ENCODE measurements at places on chromosomes 3 and 15.

DNA sequence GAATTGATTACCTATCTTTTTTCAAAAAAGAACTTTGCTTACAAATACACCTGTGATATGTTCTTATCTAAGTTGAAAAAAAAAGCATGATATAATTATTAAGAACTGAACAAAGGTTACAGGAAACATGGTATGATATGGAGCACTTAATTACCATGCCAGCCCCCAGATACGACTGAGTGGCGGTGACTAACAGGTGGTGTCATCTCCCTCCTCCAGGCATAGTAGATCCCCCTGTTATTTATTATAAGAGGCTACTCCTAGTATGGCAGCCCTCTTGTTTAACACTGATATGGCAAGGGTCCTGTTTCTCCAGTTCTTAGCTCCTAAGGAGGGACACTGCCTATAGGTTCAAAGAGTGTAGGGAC lies 31.0 kb upstream of the TM4SF4 start:
- no peak for DNase-seq

DNA sequence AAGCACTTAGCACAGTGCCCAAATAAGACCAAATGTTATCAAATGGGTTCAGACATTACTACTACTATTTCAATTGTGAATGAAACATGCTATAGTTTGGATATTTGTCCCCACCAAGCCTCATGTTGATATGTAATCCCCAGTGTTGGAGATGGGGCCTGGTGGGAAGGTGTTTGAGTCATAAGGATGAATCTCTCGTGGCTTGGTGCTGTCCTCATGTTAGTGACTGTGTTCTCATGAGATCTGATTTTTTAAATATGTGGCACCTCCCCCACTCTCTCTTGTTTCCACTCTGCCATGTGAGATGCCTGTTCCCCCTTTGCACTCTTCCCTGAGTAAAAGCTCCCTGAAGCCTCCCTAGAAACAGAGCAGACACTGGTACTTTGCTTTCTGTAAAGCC lies 148.7 kb upstream of the TGFBR2 start:
- DNase-seq = no peak

DNA sequence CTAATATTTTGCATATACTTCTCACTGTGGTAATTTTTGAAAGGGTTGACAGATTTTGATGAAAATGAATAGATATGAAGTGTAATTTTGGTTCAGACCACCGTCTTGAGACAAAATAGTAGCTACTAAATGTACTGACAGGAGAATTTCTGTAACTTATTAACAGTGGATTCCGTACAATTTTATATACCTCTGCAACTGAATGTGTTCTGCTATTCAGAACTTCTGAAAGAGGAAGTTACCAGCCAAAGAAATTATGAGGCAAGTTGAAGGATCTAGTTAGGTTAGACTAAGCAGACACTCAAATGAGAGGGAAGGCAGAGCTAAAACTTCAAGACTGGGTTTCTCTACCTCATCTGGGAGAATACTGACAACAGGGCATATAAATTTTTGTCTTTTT lies 29.4 kb downstream of the GAP43 start:
- no peak for DNase-seq

DNA sequence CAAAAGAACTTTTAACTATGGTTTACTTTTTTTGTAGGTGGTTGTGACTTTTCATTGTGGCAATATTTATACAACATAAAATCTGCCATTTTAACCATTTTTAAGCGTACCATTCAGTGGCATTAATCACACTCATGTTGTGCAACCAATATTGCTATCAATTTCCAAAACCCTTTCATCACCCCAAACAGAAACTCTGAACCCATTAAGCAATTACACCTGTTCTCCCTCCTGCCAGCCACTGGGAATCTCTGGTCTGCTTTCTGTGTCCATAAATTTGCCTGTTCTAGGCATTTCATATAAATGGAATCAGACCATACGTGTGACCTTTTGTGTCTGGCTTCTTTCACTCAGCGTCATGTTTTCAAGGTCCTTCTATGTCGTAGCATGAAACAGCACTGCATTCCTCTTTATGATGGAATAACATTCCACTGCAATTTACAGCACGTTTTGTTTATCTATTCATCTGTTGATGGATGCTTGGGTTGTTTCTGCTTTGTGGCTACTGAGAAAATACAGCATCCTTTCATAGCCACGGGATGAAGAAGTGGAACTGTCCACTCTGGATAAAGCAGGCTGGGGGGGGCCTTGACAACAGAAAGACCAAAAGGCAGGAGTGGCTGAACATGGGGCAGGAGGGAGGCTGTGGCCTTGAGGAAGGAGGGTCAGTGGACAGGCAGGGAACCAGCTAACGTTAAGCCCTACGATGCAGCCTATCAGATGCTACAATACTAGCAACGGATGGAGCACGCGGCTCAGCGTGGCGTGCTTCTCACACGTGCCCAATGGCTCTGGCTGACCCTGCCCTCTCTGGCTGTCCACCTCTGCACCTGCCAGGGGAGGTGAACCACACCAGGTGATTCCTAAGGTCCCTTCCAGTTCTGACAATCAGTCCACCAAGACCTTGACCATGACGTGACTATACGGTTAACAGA lies 110.9 kb downstream of the SEC22A start:
- no peak for DNase-seq

DNA sequence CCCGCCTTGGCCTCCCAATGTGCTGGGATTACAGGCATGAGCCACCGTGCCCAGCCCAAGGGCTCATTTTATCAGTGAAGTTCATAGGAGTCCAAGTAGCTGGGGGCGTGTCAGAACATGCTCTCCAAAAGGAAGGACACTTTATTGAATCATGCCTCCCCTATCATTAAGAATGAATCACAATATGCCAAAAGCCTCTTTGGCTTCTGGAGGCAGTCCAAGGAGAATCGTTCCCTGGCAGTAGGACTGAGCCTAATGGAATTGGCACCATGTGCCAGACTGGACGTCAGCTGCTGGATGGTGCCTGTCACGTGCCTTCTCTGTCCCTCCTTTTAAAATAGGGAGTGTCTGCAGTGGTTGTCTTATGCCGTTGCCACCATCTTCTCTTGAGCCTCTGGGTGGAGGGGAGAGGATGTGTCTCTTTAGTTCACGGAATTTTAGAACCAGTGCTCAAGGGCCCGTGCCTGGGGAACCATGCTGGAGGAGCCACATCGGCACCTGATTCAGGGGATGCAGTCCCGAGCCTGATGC lies 234.7 kb upstream of the LYSMD4 start:
- no peak for DNase-seq

DNA sequence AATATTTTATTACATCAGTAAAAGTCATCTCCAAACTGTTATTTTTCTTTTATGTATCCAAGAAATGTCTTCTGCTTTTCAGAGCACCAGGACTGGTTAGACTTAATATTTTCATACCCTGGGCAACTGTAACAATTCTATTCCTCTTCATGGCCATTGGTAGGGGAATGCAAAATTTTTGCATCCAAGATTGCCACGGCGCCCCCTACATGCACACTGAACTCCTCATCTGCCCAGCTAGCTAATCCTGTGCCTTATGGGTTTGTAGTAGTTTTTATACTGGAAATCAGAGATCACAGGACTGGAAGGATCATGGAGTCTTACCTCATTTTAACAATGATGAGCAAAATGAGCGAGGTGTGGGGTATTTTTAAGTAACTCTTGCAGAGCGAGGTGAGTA lies 74.2 kb downstream of the CRTC3 start:
- no peak for DNase-seq

DNA sequence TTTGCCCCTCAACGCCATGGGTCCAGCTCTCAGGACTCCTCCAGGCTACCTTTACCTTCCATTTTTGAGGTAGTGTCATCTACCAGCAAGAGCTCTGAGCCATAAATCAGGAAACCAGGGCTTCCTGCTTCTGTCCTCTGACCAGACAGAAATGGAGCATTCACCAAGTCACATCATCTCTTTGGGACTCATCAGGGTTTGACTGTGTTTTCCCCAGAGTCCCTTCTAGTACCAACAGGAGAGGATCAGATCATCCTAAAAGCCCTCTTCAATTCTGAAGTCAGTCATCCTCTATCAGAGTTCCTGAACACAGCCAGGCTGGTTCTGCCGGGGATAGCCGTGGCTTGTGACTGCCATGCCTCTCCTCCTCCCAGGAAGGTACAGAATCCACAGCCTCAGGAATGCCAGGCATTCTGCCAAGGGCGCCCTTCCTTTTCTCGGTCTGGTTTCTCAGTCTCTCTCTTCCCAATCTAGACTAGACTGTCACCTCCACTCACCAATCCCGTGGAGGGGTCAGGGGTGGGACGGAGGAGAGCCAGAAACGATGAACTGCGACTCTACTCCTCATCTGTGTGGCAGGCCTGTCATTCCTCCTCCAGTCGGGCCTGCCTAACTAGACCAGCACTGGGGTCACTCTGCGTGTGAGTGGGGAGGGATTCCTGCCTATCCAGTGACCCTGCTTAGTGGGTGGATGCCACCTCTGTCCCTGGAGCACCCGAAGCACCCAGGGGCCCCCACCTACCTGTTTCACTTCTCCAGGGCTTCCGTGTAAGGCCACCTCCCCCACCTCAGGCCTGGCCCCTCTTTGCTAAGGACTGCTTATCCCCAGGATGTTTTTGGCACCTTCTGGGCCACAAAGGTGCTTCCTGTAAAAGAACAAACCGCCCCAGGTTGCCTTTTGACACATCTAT lies 30.9 kb downstream of the CCNL1 start:
- no peak for DNase-seq

DNA sequence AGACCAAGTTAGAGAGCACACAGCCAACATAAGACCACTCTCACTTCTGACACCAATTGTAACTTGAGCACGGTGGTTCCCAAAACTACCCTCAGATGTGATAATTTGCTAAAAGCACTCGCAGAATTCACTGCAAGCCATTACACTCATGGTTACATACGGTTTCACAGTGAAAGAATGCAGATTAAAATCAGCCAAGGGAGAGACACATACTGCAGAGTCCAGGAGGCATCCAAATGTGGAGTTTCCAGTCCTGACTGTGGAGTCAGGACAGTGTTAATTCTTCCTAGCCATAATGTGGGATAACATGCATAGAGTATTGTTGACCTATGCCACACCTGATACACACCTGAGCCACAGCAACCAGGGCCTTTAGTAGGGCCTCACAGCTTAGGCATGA lies 956.4 kb downstream of the NTRK3 start:
- DNase-seq = no peak

GRCh38 chr3:69252631-69253030 lies 130.2 kb upstream of the LMOD3 start:
- DNase-seq = no peak

DNA sequence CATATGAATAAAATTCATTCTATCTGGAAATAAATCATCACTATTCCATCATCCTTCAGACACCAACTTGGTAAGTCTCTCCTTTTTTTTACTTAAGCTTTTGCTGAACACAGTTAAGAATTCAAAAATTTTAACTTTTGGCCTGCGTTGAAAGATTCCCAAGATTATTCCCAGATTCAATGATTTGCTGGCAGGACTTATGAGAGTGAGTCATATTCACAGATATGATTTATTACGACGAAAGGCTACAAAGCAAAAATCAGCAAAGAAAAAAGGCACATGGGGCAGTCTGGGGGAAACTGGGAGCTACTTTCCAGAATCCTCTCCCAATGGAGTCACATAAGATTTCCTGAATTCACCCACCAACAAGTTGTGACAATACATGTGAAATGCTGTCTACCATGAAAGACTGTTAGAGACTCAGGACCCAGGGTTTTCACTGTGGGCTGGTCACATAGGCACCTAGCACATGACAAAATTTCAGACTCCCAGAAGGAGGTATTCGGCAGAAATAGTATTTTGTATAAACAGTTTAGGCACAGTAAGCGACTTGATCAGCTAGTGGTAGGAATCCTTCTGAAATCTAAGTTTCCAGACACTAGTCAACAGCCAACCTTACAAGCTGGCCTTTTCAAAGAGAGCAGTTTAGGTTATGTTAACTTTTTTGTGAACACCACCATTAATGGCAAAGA lies 82.1 kb downstream of the DLG1 start:
- no peak for DNase-seq

DNA sequence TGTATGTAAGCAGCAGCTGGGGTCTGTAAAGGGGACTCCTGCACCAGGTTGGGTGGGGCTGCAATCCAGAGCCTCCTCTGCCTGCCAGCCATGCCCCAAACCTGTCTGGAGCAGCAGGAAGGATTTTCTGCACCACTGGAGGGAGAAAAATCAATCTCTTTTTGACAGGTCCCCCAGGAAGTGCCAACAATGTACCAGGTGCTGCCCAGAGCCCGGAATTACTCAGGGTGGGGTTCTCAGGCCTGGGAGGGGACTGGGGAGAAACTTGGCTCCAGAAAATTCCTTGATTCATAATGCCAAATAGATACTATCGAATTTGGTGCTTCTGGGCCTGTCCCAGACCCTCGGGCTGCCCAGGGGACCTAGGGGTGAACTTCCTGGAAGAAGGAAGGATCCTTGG lies 52.6 kb downstream of the WNT7A start:
- DNase-seq = no peak

DNA sequence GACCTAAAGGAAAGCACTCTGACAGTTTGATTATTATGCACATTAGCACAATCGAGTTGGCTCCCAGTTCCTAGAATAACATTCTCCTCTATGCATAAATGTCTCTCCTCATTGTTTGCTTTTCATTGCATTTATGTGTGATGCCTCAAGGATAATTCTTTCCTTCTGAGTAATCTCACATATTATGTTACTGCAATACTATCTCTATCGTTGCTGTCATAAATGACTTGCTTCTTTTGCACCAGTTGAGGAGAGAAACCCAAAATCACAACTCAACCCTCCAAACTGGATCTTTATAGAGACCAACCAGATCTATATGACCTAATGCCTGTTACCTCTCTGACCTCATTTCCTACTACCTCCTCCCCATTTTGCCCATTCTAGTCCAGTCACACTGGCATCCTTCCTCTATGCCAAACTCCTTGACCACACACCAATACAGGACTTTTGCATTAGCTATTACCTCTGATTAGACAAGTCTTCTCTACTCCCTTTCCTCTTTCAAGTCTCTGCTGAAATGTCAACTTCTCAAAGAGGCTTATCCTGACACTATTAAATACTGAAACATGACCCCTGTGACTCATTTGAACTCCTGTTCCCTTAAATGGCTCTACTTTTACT lies 1026.0 kb downstream of the TUSC7 start:
- no peak for DNase-seq

- no peak for DNase-seq
Observed at GRCh38 chr3:126569390-126569975, 10.8 kb upstream of the C3orf22 start.

DNA sequence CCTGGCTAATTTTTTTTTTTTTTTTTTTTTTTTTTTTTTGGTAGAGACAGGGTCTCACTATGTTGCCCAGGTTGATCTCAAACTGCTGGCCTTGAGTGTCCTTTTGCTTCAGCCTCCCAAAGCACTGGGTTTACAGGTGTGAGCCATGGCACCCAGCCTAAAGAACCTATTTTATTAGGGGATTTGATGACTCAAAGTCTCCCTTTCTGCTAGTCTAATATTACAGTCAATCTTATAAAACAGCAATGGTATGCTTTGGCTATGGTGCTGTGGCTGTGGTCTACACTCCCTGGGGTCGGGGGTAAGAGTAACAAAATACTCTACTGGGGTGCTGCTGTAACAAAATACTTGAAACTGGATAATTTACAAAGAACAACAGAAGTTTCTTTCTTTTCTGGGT lies 44.8 kb downstream of the ZNF589 start:
- DNase-seq = no peak

- DNase-seq = no peak
Observed at GRCh38 chr3:58333206-58334012, 717 bp downstream of the PXK start.

- no peak for DNase-seq
Observed at GRCh38 chr3:101195951-101196713, 124.2 kb downstream of the IMPG2 start.

All from cortex of kidney (tissue), 1 donor.